ENCODE measurements at places on chromosomes 1 and 21.

DNA sequence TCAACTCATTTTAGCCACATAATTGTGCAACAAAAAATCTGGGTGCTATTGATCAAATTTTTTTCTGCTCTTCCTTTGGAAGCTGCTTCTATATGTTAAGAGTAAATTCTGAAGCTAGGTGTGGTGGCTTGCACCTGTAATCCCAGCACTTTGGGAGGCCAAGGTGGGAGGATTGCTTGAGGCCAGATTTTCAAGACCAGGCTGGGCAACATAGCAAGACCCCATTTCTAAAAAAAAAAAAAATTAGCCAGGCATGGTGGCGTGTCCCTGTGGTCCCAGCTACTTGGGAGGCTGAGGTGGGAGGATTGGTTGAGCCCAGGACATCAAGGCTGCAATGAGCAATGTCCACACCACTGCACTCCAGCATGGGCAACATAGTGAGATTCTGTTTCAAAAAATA is 24.3 kb upstream of the RSBN1 start:
- no peak for DNase-seq

DNA sequence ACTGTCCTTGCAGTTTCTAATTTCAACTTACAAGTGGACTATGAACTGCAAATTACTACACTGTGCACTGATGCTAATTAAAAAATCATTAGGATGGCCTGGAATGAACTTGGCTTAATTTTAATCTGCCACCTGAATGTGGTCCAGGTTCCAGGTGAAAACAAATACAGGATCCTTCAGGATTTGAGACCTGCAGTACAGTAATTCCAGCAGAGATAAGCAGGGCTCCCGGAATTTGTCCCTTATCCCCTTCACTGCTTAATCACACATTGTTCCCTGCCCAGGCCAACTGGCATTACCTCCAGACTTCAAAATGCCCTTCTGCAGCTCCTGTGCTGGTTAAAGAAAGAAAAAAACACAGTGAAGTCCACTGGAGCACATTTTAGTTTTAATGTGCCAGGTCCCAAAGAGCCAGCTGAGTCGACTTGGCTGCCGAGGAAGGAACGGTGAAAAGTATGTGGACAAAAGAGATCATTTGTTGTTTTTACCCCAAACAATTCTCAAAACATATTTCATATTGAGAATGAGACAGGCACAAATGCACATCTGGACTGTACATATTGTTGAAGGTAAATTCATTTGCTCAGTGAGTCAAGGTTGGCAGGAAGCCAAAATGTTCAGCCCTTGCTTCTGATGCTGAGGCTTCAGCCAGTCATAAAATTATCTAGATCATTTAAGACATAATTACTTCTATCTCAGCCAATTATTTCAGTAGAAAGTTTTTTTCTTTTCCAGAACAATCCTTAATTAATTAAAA is 28.3 kb downstream of the DEGS1 start:
- no peak for DNase-seq

DNA sequence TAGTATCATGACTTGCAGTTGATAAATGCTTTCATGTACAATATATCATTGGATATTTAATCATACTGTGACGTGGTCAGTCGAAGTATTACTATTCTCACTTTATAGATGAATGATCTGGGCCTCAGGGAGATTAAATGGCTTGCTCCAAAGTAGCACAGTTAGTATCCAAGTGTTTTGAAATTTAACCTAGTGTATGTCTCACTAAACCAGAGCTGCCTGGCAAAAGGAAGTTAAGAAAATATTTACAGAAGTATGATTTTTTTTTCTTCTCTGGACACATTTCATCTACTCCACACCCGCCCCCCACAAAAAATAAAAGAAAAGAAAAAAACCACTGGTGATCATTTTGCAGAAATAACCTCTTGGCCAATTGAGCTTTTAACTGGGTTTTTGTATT is 71.9 kb upstream of the CXADR start:
- no peak for DNase-seq

GRCh38 chr1:162303004-162303344 is 73.7 kb downstream of the SPATA46 start:
- DNase-seq = no peak

DNA sequence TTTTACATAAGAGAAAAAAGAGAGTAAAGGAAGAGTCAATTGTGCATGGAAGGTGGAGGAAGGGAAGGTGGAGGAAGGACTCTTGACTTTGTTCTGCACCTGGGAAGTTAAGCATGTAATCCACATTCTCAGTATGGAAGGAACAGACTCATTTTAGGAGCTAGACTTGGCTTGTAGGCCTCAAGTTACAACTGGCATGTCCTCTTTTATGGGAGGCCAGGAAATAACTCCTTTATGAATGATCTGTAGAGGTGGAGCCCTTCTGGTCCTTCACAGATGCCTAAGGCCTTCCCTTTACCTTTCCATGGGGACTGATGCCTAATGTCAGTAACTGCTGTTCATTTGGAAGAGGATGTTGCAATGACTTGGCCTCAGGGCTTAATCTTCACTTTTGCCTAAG is 29.4 kb upstream of the CCSAP start:
- no peak for DNase-seq

DNA sequence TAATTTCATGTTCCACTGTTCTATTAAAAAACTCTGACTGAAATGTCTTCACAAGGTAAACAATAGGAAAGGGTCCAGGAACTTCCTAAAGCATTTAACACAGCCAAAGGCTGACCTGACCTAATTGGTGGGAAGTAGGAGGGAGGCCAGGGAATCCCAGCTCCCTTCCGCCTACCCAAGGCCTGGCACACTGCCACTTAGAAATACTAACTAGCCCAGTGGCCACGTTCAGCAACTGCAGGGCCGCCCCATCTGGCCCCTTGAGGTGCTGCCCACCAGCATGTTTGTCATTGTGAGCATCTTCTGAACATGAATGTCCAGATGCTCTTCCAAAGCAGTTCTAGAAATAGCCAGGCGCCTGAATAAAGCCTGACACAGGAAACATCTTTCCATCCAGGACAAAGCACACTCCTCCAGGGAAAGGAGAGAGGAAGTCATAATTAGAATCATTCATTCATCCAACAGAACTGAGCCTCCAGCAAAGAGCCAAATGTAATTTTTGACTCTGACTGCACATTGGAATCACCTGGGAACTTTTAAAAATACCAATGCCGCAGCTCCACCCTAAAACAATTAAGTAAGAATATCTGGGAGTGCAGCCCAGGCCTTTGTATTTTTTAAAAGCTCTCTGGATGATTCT is 44.6 kb upstream of the BCL9 start:
- no peak for DNase-seq

DNA sequence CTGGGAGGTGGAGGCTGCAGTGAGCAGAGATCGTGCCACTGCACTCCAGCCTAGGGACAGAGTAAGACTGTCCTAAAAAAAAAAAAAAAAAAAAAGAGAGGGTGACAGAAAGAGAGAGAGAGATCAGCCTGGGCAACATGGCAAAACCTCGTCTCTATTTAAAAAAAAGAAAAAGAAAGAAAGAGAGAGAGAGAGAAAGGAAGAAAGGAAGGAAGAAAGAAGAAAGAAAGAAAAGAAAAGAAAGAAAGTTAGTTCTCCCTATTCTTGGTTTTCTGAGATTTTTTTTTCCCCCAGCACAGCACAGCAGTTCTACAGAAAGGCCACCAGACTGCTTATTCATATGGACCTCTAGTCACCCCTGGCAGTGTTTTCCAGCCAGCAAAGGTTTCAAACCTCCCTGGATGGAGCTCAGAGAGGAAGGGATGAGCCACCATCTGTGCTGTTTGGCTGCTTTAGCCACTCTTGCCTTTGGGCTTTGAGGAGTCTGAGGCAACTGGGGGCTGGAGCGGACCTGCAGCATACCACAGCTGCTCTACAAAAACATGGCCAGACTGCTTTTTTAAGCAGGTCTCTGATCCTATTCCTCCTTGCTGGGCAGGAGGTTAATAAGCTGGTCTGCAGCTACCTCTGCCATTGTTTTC is 10.6 kb downstream of the S100A6 start:
- DNase-seq = no peak

GRCh38 chr1:14439015-14439414 is 159.5 kb upstream of the KAZN start:
- DNase-seq = no peak

DNA sequence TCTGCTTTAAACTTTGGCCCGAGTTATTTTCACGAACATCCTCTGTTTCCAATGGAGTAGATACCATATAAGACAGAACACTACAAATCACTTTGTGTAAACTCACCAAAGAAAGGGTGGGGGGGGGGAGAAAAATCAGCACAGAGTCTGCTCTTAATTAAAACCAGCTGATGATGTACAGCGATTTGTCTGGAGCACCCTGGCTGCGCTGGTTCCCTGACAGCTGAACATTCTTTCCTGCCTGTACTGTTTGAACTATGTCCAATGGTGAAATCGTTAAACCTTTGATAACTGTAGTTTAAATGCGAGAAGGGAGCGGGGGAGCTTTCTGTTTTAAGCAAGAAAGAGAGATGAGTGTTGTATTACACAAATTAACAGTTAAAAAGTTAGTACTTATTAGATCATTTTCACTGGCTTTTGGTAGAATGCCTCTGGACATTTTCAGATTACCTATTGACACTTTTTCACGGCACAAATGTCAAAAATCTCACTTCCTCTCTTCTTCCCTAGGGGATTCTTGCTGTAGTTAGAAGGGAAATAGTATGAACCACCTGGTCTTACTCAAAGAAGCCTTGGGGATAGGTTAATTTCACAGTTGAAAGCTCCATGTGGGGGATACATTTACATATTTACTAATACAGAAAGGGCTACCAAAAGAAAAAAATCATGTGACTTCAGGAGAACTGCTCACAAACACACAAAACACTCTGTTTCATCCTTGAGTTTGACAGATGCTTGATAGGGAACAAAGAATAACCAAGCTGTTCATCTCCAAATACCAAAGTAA is 140.2 kb upstream of the RUNX1 start:
- DNase-seq = no peak

DNA sequence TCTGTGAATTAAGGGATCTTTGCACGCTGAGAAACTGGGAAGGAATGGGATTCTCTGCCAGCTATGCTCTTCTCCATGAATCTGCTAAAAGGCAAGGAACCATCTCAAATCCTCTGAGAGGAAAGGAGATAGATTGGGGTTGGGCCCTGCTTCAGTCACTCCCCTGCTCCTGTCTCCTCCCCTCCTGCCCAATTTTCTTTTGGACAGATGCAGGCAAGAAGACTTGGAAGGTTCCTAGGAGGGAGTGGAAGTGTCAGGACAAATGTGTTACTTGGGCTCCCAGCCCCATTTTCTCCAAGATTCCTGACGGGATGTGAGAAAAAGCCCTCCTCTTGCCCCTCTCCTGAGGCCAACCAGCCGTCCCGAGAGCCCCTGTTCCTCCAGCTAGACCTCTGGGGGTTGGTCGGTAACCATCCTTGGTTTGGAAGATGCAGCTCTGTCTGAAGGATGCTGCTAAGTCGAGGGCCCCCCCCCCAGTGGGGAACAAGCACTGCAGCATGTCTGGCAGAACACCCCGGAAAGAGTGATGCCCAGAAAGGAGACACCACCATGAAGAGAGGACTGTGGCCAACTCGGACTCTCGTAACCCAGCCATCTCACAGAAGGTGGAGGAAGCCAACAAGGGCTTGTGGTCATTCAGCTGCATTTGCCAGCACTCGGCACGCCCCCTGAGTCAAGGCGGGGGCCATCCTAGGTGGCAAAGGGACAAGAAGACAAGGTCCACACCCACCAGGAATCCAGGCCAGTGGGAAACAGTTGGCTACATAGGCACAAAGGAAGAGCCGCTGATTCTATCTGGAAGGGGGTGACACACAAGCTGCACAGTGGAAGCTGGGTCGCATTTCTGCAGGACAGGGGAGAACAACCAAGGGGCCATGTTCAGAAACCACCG is 43.7 kb downstream of the CDK18 start:
- no peak for DNase-seq

- no peak for DNase-seq
Observed at GRCh38 chr1:182200025-182200812, 138.7 kb upstream of the ZNF648 start.

GRCh38 chr1:36420409-36420808 is 22.7 kb upstream of the LSM10 start:
- DNase-seq = no peak

DNA sequence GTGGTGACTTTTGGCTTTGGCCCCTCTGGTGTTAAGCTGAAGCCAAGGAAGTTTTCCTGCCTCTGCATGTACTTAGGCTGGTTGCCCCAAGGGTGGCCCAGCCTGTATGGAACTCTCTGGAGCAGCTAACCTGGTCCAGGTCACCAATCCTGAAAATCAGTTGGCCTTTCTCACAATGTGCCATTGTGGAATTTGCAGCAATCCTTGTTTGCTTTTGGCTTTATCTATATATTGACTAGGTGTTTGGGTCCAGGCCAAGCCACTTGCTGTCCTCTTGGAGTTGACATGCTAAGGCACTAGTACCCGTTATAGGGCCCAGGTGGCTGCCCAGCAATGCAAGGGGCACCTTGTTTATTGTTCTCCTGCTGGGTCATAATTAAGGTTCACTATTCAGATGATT is 124.6 kb downstream of the CAMTA1 start:
- DNase-seq = no peak

- no peak for DNase-seq
Observed at GRCh38 chr21:40215941-40216340, 348.7 kb downstream of the PCP4 start.

DNA sequence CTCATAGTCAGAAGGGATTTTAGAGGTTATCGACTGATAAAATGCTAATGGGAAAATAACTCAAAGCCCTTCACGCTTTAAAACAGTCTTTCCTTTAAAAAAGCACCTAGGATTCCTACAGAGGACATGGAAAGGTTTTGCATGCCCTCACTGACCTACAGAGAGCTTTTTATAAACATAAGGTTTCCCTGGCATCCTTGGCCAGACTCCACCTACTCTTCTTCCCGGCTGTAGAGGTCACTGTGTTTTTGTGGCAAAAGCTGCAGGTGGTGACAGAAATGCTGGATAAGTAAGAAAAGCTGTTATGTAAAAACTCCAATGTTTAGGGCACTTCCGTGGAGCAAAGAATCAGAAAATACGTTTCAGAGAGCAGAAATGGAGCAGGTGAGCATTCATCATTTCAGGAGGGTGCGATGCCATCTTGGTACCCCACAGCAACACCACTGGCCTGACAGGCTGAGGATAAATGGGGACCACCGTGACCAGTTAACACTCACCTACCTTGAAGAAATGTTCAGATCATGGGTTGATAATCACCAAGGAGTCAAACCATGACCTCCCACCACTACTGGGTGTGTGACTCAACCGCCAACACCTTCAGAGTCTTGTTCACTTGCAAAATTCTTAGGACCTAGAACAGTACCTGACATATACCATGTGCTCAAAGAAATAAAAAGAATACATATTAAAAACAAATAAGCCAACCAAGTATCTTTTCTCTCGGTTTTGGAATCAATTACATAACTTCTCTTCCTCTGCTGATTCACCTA is 46.6 kb downstream of the SSBP3 start:
- DNase-seq = no peak

Data from stimulated activated CD8-positive, alpha-beta memory T cell treated with anti-CD3 and anti-CD28 coated beads, Interleukin-4, amount 100 ng/mL, for 1 hour (primary cell).